ENCODE measurements at places on chromosomes 5 and 9. TPM values are rescaled to one million over a fixed set of nuclear protein-coding genes. Genes with fewer than 3 reads are reported as not detected.

Gene SELENOP
- 68.8 TPM for polyA plus RNA-seq

GRCh38 chr9:110364451-110364850 lies 26.8 kb upstream of the TXNDC8 start:
- DNase-seq, result no peak

DNA sequence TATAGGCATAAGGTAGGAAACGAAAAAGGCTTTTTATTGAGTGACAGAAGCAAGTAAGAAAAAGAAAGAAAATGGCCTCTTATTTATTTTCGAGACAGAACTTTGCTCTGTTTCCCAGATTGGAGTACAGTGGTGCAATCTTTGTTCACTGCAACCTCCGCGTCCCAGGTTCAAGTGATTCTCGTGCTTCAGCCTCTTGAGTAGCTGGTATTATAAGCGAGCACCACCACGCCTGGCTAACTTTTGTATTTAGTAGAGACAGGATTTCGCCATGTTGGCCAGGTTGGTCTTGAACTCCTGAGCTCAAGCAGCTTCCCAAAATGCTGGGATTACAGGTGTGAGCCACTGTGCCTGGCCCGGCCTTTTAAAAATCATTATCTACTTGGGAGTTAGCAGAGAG lies 70.7 kb downstream of the NSD1 start:
- DNase-seq, result no peak

Gene PHF24
- 0.09 TPM for polyA plus RNA-seq

DNA sequence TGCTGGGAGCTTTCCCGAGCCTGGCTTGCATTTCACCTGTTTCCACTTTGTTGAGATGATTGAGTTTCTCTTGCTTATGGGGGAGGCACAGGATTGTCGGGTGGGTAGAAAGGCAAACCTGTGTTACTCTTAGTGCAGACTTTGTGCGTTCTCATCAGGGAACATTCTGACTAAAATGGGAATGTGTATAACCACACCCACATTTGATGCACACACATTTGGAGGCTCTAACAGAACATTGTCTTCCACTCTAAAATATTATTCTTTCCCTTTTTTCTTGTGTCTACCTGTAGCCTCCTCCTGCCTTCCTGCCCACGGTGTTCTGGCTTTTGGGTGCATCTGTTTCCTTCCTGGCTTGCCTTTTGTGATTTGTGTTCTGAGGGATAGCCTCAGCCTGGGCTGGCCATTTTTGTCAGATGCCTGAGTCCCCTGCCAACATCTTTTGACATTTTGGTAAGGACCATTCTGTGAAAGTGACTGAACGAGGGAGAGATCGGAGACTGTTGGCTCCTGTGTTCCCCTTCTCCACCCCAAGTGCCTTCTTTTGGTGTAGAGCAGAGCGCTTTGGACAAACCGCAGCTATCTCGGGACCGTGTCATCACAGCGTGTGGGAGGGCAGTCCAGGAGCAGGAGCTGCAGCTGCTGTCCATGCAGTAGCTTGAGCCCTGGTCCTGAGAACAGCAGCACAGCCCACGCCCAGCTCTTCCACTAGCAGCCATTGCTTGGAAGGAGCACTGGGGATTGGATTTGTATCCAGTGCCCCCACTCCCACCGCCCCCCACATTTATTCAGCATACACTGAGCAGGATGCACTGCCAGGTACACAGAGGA lies 101.4 kb downstream of the ARHGAP26 start:
- DNase-seq, result no peak

Gene PTPN3
- 10.7 TPM for polyA plus RNA-seq

Gene ADAMTS2
- polyA plus RNA-seq, result 7.3 TPM

- DNase-seq, result no peak
These were observed 5.0 kb downstream of the SMAD5 start for GRCh38 chr5:136137497-136138220.

- DNase-seq, result no peak
These were observed 35.6 kb upstream of the ADAMTS16 start for GRCh38 chr5:5104550-5104949.

DNA sequence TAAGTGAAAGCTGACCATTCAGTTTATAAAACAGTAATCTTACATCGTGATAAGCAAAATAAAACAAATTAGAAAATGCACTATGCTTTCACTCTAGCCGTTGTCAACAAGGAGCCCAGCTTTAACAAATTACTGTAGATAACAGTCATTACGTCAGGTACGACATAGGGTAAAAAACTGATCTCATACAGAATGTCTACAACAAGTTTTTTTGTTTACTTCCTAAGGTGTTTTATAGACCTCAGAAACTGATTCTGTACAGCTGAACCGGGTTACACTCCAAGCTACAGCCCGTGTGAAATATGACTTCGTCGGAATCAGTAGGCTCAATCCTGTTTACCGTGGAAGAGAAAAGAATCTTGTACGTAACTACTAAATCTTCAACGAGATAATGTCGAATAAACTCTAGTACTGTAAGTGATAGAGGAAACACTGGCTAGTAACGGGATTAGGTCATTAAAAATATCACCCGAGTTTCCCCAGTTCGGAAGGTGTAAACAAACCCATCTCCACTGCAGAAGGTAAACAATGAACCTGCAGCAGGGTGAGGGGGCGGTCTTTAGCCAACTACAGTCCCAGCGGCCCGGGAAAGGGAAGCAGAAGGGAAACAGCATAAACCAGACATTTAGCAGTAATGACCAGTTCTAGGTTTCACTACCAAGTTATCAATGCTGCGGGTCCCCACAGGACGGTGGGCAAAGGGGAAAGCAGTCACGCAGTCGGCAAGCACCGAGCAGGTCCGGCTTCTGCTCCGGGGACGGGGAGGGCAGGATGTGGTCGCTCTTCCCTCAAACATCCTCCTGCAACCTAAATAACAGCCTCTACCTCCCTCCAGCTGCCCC lies 1.1 kb downstream of the RICTOR start:
- DNase-seq, result no peak

- DNase-seq, result no peak
These were observed 27.6 kb downstream of the TRAF2 start for GRCh38 chr9:136913701-136914438.

GRCh38 chr5:64526734-64527439 lies 21.1 kb downstream of the RGS7BP start:
- no peak for DNase-seq

DNA sequence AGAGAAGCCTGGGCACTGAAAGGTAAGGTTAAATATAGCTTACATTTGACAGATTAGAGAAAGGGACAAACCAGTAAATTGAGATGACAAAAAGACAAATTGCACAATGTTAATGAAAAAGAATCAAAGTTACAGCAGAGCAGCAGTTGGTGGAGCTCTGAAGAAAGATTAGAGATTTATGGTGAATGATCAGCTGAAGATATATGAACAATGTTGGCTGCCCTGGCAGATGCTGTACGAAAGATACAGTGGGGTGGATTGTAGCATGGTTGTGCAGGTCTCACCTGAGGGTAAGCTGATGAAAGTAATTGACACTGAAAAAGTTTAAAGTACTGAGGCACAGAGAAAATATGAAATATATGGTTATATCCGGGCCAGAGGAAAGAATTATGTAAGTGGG lies 492.1 kb downstream of the ARHGEF28 start:
- DNase-seq, result no peak

GRCh38 chr5:77146896-77147295 lies 59.8 kb upstream of the ZBED3 start:
- DNase-seq, result no peak

- no peak for DNase-seq
These were observed 15.9 kb downstream of the DMAC1 start for GRCh38 chr9:7783635-7784063.

Gene PARP8
- polyA plus RNA-seq, result 0.97 TPM

GRCh38 chr9:134657666-134658377 lies 16.2 kb downstream of the COL5A1 start:
- no peak for DNase-seq

Gene SEMA5A
- polyA plus RNA-seq, result 4.0 TPM

GRCh38 chr5:151068433-151069197 lies 12.2 kb downstream of the TNIP1 start:
- DNase-seq, result no peak

Gene ZFP62
- 24.9 TPM for polyA plus RNA-seq

Gene PPP1R26
- 8.9 TPM for polyA plus RNA-seq

GRCh38 chr5:171898386-171898785 lies 108.1 kb downstream of the FBXW11 start:
- DNase-seq, result no peak

Gene TAF1L
- not detected for polyA plus RNA-seq

- DNase-seq, result no peak
These were observed 216.0 kb upstream of the ANKRD55 start for GRCh38 chr5:56449071-56449640.

GRCh38 chr5:21834863-21835262 lies 1018.3 kb downstream of the CDH12 start:
- no peak for DNase-seq

DNA sequence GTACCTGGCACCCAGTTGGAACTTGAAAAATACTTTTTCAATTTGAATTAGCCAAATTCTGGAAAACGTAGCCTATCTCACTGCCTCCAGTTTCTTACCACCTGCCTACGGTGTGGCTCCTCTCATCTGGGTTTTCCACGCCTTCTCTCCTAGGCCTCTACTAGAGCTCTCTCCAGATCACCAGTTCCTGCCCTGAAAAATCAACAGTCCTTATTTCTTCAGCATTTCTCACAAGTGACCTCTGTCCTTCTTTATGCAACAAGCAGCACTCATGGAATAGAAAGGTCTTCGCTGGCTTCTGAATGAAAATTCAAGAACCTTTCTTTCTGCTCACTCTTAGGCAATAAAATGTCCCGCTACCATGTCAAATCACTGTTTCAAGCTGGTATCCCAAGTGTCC lies 64.8 kb downstream of the PIP5K1B start:
- DNase-seq, result no peak

Gene IRGM
- polyA plus RNA-seq, result not detected

DNA sequence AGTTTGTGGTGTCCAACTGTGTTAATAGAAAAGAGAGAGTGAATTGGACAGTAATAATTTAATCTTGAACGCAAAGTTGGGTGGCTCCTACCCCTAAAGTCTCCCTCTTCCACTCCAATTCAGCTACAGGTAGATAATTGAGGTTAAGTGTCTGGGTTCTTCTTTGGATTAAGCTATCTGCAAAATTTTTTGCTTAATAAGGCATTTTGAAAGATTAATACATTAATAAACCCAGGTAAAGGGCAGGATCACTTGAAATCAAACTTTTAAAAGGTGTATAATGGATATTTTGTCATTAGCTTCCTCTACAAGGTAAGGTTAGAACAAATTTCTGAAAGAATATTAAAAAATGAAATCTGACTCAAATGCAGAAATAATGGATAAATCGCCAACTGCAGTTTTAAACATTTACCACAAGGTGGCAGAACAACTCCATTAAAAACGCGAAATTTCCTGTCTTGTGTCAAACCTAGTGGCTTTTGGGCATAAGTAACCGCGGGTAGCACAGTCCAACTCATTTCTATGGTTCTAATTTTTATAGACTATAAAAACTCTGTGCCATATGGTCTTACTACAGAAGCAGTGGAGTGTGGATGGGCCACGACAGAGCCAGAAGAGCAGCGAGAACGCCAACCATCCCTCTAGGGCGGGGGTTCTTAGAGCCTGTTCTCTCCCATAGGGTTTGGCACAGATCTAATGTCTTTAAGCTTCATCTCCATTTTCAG lies 276.5 kb downstream of the ARHGEF28 start:
- peak; percentile 14 for DNase-seq

- no peak for DNase-seq
These were observed 79.1 kb downstream of the ZNF618 start for GRCh38 chr9:113955076-113955752.

DNA sequence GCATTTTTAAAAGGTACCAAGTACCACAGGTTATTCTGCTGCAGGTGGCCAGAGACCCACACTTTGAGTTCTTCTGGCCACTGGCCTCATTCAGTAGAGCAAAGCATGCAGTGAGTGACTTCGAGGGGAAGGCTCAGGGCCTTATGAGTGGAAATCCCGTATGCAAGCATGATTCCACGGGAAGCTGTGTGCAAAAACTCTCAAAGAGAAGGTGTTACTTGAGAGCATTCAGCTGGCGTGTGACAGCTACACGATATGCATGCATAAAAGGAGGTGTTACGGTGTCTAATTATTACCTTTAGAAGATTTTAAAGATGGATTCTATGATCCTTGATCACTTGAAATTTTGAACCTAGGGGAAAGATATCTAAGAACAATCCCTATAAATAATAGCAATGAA lies 160.3 kb downstream of the ENC1 start:
- no peak for DNase-seq

Gene INSL6
- polyA plus RNA-seq, result not detected

Gene ZNF300
- polyA plus RNA-seq, result 1.4 TPM

DNA sequence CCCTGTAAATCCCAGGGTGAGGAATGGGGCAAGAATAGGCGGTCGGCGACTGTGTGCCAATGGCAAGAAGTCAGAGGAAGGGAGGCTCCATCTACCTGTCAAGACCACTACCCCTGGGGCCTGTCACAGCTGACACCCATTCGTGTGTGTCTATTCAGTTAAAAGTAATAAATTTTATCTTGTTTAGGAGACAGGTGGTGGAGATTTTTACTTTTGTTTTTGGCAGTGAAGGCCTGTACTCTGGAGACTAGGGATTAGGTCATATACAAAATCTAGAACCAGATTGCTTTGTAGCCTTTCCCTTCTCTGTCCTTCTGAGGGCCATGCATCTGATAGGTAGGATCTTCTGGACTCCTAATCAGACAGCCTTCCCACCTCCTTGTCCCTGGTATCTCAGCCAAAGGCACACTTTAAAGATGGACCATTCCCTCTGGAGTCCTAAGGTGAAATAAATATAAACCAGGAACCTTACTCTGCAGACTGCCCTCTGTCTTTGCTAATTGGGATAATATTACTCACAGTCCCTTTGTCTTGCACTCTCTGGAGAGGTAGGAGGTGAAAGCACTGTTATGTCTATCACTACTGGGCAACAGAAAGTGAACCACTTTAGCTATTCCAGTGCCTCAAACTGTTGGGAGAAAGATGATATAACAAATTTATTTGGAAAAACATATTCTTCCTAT lies 213.2 kb upstream of the ACTBL2 start:
- DNase-seq, result no peak

Gene PCDHB11
- 0.26 TPM for polyA plus RNA-seq
